Mesothelial cell of epicardium (in vitro differentiated cells): ENCODE measurements at places on chromosomes 2 and 18. TPM values are rescaled to one million over a fixed set of nuclear protein-coding genes. Genes with fewer than 3 reads are reported as not detected.

RFX8 gene
- 0.65 to 0.86 TPM (median 0.66 TPM) in 3 replicates for total RNA-seq

CFAP53 gene
- total RNA-seq: 0.44 to 0.70 TPM (median 0.65 TPM) in 3 replicates

GRCh38 chr2:181715033-181715630 lies 34.8 kb upstream of the NEUROD1 start:
- no peaks in the 10 kb centered on the region for H3K4me1 ChIP-seq
- DNase-seq: peak; percentile 74
- no peaks in the 10 kb centered on the region for H3K36me3 ChIP-seq
- no peak overlapping the region for H3K4me3 ChIP-seq

GRCh38 chr2:98463988-98464771 lies 19.5 kb downstream of the INPP4A start:
- peaks cover 18% of the 10 kb centered on the region for H3K4me1 ChIP-seq
- no peak overlapping the region for H3K4me3 ChIP-seq
- no peak for DNase-seq
- no peak overlapping the region for H3K27ac ChIP-seq
- H3K27me3 ChIP-seq: no peaks in the 10 kb centered on the region
- H3K36me3 ChIP-seq: no peaks in the 10 kb centered on the region

GRCh38 chr2:54176577-54176976 lies 61.2 kb downstream of the ACYP2 start:
- no peak overlapping the region for H3K4me3 ChIP-seq
- peaks cover 4% of the 10 kb centered on the region for H3K36me3 ChIP-seq
- no peaks in the 10 kb centered on the region for H3K27me3 ChIP-seq
- H3K27ac ChIP-seq: no peak overlapping the region
- no peaks in the 10 kb centered on the region for H3K4me1 ChIP-seq
